ENCODE measurements at places on chromosomes 5 and 9.

DNA sequence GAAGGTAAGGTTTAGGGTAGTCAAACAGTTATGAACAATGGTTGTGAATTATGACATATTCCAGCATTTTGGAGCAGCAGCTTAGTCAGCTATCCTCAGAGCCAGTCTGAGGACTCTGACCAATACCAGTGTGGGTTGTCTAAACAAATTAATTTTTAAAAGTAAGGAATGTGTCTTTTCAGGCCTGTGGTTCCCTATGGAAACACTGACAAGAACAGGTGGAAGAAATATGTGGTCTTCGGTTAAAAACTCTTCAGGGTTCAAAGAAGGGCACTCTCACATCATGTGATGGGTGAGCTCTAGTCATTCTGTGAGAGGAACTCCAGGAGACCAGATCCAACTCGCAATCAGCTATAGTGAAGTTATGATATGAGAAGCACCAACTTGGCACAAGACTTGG lies 33.5 kb upstream of the ALDOB start:
- no peak for DNase-seq

DNA sequence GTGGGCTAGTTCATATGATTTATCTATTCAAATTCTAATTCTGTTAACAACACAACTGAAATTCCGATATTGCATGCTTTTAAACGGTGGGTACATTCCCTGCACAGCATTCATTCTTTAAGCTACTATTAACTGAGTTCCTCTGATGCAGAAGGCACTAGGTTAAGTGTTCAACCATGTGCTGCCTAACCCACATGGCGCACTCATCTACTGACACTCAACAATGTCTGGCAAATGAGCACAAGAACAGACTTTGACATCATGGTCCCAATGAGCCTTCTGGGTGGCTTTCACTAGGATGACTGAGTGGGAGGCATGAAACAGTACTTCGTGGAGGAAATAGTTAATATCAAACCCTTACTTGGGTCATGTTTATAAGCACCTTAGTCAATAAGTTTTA lies 10.2 kb downstream of the NREP start:
- no peak for DNase-seq

DNA sequence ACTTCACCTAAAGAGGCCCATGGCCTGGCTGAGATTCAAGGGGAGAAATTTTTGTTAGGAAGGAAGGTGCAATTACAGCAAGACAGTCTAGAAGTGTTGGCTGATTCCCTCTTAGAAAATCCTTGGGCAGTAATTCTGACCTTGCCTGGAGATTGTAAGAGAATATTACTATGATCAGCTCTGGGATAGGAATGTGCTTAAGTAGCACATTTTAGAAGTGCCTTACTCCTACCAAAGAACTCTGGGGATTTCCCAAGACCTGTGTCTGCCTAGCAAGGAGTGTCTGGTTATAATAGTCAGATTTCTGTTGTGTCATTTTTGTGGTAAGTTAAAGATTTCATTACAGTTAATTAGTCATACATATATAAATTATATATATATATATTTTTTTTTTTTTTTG lies 52.3 kb downstream of the NLN start:
- DNase-seq = peak; percentile 83

DNA sequence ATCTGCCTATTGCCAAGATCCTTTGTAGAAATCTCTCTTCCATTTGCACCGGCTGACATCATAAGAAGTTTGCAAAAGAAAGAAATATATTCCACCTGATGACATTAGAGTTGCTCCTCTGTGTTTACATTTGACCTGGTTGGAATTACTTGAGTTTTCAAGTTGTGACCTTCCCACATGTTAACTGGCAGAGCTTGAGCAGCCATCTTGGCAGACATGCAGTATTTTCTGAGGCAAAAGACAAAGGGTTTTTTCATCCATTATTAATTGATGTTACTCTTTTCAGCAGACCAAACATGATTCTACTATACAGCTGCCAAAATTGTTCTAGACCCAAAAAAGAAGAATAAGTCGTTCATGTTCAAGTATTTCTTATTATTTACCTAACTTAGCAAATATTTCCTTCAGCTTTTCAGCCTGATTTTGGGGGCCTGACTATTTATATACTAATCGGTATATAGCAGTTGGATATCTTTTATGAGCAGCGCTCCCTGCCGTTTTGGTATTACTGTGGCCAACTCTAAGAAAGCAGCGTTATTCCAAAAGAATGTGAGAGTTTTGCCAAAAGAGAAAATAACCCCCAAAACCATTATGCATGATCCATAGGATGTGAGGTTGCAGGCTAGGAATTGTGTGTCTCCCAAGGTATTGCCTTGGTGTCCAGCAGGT lies 212.9 kb downstream of the PBX3 start:
- no peak for DNase-seq

DNA sequence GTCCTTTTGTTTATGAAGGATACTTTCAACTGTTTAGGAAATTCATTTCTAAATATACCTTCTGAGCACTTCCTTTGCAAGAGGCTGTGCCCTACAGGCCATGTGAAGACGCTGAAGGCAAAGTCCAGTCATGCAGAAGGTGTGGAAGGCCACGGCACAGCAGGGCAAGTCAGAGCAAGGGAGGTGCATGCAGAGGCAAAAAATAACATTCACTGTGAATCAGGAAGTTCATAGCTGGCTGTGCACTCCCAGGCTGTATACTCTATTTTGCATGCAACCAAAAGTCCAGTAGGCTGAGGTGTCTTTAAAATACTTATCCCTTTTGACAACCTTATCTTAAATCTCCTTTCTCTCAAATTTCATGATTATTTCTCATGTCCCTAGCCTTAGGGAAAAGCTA lies 50.3 kb downstream of the GNAQ start:
- DNase-seq = no peak

- DNase-seq = no peak
These were observed 148.5 kb upstream of the PUM3 start for GRCh38 chr9:2992427-2992826.

DNA sequence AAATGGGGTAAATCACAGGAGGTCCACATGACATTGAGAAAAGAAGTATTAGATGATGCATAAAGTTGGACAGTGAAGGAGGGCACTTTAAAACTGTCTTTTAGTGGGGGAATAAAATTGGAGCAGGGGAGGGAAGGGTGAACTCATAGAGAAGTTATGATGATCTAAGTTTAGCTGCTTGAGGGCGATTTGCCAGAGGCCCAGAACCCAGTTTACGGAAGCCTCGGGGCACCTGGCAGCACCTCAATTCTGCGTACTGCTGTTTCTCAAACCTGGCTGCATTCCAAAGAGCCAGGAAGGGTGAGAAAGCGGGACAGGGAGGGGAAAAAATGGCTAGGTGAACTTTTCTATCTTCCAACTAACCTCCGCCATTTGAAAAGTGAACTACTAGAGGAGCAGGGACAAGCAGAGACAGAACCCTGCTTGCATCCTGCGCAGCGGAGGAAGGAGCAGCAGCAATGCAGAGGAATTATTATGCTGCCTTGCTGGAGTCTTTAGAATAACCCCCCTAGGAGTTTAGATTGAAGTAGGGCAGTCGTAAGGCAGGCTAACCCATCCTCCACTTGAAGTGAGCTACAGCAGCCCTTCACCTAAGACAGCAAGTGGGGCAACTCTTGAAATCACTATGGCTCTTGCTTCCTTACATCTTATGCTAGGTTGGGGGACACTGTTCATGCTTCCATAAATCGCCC lies 316.8 kb downstream of the BRINP1 start:
- no peak for DNase-seq

- DNase-seq = no peak
These were observed 127.6 kb downstream of the RFX3 start for GRCh38 chr9:3398232-3398648.

GRCh38 chr9:98639133-98639532 lies 69.6 kb downstream of the GABBR2 start:
- DNase-seq = no peak

DNA sequence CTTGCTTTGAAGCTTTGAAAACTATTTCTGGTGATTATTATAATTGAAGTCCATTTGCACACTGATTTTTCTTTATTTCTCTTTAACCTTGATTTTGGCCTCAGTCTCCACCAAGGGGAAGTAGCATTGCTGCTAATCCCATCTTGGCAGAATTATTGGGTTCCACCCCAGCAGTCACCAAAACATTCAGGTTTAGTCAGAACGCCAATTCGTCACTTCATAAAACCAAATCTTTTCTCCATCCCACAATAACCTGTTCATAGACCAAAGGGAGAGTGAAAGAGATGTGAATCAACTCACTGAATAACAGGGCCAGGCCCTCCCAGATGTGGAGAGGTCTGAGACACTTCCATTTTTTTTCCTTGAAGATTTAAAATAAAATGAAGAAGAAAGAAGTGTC lies 95.1 kb upstream of the VCAN start:
- DNase-seq = no peak

DNA sequence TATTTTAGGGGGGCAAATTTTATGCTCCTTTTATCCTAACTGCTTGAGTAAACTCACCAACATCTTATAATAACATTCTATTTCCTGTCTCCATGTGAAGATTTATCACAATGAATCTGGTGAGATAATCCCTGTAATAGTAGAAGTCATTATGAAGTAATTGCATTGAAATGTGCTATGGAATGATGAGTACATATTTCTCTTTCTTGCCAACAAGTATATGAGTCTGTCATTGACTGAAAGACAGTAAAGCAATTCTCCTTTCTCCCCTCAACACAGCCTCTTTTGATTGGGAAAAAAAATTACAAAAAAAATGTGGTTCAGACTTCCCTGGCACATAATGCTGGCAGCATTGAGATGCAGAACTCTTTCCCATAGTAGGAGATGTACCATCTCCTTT lies 459.2 kb upstream of the RGMB start:
- DNase-seq = peak; percentile 91

DNA sequence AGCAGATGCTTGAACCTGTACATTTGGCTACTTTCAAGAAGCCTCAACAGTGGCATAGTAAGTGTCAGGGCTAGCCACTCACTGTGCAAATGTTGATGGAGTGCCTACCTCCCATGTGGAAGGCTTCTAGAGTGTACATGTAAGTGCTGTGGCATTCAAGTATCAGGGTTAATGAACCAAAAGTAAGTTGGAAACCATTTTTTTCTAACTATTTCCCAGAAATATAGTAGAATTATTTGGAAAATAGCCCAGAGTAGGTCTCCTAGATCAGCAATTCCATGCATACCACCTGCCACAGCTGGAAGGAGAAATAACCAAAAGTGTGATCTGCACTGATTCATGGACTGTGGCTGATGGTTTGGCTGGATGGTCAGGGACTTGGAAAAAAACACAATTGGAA lies 53.3 kb downstream of the FOXD1 start:
- no peak for DNase-seq

DNA sequence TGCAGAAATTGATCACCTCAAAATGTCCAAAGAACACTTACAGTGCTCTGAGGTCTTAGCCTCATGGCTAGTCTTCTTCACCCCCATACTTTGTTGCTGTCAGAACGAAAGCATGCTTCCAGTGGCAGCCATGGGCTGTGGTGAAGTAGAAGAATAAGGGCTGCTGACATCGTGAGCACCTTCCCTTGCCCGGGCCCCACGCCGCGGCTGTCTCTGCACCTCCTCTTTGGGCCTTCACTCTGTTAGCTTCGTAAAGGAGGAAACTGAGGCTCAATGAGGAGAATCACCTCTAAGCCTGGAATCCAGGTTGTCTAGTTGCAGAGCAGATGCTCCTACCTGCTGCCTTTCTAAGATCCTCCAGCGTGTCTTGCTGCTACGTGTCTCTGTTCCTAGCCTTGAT lies 139.5 kb upstream of the SLC28A3 start:
- DNase-seq = no peak

GRCh38 chr9:111799915-111800526 lies 5.3 kb upstream of the SHOC1 start:
- no peak for DNase-seq

DNA sequence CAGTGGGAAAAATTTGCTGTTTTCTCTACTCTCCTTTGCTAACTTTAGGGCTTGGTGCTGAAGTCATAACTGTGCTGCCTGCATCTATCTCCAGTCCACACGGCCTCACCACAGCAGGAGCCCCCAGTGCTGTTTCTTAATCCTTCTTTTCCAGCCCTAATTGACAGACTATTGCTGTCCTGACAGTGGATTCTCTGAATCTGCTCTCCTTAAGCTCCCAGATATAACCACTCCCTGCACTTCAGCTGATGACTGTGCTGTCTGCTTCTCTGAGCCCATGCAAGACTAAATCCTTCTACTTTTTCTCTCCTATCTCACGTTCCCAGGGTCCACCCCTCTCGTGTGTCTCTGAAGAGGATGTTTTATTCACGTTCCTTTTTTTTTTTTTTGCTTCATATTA lies 19.7 kb upstream of the GRIA1 start:
- DNase-seq = no peak

DNA sequence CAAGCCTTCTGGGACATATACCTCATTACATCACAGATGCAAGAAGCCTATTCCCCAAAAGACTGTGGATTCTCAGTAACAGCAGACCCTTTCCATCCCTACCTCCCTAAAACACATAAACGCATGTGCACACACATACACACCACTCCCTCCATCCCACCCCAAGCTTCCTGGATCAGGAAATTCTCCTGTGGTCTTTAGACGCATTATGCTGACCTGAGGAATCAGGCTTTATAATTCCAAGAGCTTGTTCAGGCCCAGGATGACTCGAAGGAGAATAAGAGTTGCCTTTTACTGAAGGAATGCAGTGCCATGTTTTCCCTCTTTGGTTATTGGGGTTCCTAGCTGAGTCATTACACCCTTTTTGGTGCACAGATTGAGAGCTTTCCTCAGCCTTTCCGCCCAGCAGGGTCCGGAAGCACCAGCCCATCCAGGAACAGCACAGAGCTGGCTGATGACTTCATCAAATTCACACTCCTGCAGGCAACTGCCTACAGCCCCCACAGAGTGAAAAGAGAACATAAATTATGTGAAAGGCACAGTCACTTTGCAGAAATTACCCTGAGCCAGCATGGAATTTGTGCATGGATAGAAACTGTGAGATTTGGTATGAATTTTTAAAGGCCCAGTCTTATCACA lies 385.0 kb upstream of the TRPC7 start:
- DNase-seq = no peak

DNA sequence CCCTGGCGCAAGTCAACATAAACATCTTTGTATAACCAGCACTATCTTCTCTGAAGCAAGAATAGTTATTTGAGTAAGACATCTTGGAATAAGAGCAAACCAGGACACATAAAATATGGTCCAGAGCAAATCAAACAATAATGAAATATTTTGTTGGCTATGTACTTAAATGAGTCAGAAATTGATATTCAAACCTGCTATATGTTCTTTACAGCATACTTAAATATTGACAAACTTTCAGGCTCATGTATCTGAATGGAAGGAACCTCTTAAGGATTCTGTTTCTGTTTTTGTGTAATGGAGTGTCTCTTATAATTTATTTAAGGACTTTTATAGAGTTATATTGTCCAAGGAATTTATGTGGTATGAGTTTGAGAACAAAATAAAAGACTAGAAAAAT lies 747.3 kb downstream of the EFNA5 start:
- no peak for DNase-seq

- DNase-seq = no peak
These were observed 80.1 kb downstream of the SPTLC1 start for GRCh38 chr9:92035146-92035545.

GRCh38 chr5:139648205-139649081 lies at the start of gene CXXC5:
Gene CXXC5, plus strand, starts transcription at chr5:139648349. Its CDS starts 32,175 bp downstream, at chr5:139680524.
- DNase-seq = no peak

DNA sequence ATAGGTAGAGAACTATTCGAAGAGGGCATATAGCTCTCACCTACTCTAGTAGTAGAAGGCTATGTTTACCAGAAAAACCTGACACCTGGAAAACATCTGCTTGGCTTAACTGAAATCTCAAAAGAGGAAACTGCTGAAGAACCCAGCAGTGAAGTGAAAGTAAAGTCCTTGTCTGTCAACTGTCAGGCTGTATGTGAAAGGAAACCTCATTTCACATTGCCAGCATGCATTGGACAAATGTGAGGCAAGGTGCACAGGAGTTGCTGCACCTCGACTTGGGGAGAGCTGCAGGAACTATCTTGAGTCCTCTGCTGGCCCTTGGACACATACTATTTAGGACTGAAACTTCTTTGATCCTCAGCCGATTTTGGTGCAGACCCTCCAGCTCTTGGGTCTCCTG lies 53.3 kb downstream of the NREP start:
- DNase-seq = no peak
